ENCODE measurements at places on chromosomes 4 and X.

DNA sequence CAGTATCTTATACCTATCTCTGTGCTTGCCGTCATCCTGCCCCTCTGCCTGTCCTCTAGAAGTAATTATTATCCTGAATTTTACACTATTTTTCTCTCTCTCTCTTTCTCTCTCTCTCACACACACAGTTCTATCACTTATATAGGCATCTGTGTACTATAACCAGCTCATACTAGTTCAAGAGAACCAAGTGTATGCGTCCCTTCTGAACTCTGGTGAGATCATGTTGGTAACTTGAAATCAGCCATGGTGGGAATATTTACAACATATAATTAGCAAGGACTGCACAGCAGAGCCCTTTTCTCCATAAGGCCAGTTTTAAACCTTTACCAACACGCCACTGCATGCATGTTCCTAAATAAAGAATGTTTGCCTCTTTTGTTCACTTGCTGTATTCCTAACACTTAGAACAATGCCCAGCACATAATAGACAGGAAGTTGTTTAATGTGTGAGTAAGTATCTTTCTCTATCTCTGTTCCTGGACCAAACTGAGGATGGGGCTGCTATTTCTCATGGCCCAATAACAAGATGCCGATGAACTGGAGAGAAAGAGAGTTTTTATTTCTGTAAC is 51.1 kb upstream of the IL21 start:
- no peak for DNase-seq

- DNase-seq = no peak
Measured at GRCh38 chrX:79530310-79531108, 163.4 kb upstream of the ITM2A start.

DNA sequence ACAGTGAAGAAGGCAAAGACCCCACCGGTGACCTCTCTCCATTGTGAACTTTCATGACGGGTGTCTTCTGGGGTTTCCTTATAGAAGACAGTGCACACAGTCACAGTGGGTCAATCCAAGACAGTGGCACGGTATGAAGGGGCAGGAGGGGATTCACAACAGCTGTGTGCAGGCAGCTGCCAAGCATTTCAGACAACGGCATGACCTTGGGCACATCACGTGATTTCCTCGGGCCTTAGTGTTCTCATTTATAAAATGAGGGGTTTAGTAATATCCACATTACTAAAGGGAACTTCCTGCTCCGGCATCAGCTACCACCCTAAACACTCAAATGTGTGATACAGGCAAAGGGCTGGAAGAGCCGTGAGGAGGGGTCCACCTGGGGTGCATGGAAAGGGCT is 42.9 kb downstream of the RBM47 start:
- no peak for DNase-seq

DNA sequence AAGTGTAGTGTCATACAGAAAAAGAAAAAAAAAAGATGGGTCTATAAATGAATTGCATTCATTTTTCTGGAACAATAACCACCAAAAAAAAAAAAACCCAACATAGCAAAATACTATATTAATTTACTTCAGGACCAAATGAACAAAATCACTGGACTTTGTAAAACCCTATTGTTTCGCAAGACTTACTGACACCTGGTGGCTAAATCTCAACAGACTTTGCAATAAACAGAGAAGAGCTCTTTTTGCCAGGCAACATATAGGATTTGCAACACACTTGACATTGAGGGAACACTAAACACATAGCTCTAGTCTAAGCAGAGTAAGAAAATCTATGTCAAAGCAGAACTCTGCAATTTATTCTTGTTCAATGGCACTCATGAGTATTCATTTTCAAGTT is 990.2 kb downstream of the STPG2 start:
- DNase-seq = peak; percentile 14

DNA sequence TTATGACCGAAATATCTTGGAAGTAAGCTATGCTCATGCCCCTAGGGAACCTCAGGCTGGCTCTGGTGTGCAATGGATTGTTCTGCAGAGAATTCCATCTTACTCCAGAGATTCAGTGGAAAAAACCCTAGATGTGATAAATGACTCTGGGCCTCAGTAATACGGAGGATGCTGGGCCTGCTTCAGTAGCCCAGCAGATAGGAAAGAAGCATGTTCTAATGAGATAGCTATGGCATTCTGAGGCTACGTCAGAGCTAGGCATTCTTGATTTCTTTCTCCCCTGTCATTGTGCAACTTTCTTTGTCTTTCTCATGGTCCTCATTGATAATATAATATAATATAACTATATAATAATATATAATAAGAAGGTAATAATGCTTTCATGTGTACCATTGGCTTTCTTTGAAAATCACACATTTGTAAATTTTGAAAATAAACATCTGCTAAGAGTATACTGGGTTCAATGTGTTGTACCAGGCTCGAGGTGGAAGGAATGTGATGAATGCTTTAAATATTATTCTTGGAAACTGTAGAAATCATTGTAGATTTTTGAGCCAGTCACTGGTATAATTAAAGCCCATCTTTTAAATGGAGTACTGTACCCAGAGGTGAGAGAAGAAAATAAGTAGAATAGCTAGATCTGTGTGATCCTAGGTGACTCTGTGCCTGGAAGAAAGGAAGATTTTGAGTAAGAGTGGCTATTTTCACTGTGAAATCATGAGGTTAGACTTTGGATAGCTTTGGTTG is 152.0 kb downstream of the IL15 start:
- no peak for DNase-seq

DNA sequence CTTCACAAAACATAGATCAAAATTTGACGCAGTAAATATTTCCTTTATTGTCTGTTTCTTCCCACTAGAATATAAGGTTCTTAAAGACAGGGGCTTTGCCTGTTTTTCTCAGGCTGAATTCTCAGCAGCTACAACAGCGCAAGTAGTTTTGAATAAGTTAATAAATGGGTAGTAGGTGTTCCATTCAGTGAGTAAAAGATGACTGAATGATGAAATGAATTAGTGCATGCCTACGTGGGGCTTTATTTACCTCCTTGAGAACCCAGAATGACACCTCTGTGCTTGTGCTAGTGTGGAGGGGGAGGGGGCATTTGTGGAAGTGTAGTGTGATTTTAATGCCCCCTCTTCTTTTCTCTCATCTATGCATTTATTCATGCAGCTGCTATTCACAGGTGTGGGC is 278.9 kb downstream of the FBXW7 start:
- no peak for DNase-seq

GRCh38 chr4:173505924-173506518 is 24.0 kb downstream of the HAND2 start:
- no peak for DNase-seq

DNA sequence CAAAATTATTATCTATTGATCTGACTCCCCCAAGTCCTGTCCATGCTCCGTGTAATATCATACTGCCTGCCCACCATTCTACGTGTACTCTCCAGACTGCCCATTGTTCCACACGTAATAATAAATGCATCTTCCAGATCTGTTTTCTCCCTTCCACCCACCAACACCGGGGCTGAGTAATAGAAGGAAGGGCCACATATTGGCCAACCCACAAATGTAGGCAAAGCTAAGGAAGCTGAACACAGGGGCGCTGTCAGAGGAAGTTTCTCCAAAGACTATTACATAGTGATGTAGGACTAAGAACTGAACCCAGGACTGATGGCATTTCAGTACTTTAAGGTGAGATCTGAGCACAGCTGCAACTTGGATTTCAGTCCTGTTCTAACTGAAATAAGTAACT is 135.8 kb upstream of the GUCY1A1 start:
- DNase-seq = no peak

- no peak for DNase-seq
Measured at GRCh38 chrX:19190902-19191301, 68.6 kb upstream of the ADGRG2 start.

- peak; percentile 18 for DNase-seq
Measured at GRCh38 chr4:56118055-56118454, 169.3 kb downstream of the CEP135 start.

DNA sequence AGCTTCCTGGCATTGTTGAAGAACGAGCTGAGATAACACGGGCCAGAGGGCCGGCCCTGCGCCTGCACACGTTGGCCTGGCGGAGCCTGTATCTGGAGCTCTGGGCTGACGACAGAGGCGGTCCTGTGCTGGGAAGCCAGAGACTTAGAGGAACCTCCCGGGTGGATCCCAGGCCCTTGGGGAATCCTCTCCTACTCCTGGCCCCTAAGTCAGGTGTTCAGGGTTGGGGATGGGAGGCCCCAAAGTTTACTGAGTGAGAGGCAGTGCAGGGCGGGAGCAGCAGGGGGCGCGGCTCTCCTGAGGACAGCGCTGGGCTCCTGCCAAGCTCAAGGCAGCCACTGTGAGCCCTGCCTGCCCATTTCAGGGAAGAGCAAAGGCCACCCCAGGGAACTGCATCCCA is 2.5 kb upstream of the HTRA3 start:
- DNase-seq = no peak

DNA sequence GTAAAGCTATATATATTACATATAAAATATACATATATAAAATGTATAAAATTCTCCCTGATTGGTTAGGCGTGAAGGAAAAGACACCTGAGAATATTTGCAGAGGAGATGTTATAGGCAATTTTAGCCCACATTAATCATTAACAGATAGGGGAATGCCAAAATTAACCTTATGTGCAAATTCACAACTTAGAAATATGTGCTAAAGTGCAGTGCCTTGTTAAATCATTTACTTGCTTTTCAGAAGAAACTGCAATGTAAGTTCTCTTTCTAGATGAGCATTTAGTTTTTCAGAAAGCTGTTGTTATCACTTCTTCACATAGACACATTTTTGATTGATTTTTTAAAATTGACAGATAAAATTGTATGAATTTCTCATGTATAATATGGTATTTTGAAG is 5.6 kb downstream of the TASL start:
- no peak for DNase-seq

DNA sequence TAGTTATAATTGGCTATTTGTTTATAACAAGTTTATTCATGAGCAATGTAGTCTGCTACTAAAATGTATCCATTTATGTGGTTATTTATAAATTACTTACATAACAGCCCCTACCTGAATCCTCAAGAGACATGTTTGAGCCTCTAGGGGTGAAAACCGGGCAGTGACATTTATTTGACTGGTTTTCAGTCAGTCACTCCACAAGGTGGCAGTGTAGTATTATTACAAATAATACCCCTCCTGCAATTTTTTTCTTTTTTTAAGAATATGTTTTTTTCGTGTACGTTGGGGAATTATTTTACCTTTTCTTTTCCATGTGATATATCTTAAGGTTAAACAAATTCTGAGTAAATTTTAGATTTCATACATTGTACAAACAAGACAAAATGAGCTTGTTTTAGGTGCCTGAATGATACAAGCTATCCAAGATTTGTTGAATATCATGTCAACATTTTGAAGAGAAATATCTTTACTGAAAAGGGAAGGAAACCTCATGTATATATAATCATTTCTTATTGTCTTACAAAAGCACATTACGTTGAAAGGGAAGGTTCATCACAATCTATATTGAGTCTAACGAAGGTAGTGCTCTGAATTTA is 598.7 kb upstream of the TECRL start:
- DNase-seq = no peak

- DNase-seq = no peak
Measured at GRCh38 chrX:39830414-39830813, 267.3 kb downstream of the BCOR start.

GRCh38 chr4:52358366-52358765 is 300.7 kb downstream of the USP46 start:
- DNase-seq = no peak

- no peak for DNase-seq
Measured at GRCh38 chr4:113145519-113146291, 96.3 kb downstream of the ANK2 start.

DNA sequence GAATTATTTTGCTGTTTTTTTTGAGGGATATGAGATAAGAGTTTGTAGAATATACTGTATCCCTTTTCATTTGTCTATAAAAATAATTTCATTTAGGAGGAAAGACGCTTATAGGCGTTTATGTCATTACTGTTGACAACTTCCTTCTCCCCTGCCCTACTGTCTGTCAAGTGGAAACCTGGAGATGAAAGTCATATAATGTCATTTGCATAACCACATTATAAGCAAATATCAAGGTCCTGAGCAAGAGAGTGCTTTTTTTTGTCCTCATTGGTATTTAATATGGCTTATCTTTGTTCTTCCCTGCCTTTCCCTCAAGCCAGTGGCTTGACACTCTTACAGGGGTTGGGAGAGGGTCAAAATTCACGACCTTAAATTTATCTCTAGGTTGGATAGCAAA is 55.8 kb downstream of the LRP2BP start:
- no peak for DNase-seq

DNA sequence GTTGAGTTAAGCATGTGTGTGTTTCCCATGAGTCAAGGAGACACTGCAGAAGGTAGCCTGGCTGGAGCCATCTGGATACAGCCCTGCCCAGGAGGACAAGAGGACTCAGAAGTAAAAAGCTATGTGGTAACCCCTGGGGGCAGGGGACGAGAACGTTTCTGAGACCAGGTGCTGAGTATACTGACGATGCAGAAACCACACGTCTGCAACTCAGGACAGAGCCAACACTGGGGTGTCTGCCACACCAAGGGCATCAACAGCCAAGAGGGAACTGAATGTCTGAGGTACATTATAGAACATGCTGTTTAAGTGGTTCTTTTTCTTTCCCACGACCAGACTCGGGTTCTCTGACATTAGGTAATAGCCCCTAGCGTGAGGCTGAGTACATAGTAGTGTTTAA is 94.1 kb upstream of the GPR34 start:
- no peak for DNase-seq

DNA sequence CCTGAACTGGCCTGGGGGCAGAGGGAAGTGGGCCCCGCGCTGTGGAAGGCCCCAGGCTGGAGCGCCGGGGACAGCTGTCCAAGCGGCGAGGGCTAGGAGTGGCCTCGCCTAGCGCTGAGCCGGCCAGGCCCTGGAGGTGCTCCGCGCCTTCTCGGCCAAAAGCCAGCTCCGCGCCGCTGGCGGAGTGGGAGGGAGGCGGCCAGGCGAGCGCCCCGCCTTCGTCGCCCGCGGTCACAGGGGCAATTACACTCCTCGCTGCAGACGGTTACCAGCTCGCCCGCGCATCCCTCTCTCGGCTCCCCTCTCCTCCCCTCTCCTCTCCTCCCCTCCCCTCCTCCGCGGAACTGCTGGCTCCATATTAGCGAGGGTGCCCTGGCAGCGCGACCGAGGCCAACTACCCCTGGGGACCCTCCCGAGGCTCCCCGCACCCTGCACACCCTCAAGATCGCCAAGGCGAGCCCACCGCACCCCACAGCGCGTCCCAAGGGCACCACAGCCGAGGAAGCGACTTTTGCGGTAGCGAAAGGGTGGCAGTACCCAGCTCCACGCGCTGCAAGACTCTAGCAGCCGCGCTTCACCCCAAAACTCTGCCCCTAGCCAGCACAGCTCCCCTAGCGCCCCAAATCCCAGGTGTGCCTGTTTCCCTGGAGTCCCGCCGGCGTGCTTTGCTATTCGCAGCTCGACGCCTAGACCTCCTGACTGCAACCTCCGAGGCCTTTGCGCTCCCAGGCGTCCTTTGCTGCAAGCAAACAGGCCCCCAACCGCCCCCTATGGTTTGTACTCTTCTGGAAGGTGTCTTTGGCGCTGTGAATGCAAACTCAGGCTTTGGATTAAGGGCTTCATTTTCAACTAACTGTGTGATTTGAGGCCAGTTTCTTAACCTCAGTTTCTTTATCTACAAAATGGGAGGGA is 91.4 kb downstream of the BCOR start:
- DNase-seq = no peak

- no peak for DNase-seq
Measured at GRCh38 chr4:137156054-137156453, 376.2 kb downstream of the PCDH18 start.

GRCh38 chrX:110795645-110796406 is at the start of gene CHRDL1:
Gene CHRDL1, minus strand, starts transcription at chrX:110795817. Its CDS starts 3,636 bp downstream, at chrX:110792181.
- no peak for DNase-seq
